ENCODE measurements at places on chromosomes 2 and 18.

- DNase-seq: no peak
Observed at GRCh38 chr2:197245829-197246804, 64.5 kb downstream of the ANKRD44 start.

DNA sequence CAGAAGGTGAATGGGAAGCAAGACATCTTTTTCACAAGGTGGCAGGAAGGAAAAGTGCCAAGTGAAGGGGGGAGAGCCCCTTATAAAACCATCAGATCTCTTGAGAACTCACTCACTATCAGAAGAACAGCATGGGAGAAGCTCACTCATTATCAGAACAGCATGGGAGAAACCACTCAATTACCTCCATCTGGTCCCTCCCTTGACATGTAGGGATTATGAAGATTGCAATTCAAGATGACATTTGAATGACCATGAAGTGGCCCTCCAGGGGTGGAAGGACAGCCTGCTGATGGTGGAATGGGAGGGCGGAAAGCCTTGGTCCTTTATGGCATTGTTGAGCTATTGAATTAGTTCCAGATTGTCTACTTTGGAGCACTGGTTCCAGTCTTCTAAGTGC is 413.0 kb upstream of the MEX3C start:
- DNase-seq: peak; percentile 98

GRCh38 chr18:56890632-56891031 is 239.5 kb downstream of the WDR7 start:
- DNase-seq: no peak

DNA sequence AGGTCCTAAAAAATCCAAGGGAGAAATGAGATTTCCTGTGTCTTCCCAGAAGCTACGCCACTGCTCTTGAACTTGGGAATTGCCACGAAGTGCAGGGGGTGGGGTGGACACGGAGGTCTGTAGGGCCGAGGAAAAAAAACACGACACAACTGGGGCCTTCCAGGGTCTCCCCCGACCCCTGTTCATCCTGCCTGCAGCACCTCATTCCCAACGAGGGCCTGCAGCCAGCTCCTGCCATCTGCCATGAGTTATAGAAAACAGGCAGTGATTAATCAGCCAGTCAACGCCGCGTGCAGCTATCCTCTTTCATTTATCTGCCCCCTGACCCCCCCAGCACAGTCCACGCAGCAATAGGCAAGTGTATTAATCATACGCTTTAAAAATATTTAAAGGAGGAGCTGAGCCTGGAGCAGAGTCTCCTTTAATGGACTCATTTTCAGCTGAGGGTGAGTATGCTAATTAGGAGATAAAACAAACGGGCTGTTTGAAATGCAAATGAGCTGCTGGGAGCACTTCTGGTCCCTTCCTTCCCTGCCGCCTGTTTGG is 209.9 kb downstream of the TFCP2L1 start:
- DNase-seq: peak; percentile 90

DNA sequence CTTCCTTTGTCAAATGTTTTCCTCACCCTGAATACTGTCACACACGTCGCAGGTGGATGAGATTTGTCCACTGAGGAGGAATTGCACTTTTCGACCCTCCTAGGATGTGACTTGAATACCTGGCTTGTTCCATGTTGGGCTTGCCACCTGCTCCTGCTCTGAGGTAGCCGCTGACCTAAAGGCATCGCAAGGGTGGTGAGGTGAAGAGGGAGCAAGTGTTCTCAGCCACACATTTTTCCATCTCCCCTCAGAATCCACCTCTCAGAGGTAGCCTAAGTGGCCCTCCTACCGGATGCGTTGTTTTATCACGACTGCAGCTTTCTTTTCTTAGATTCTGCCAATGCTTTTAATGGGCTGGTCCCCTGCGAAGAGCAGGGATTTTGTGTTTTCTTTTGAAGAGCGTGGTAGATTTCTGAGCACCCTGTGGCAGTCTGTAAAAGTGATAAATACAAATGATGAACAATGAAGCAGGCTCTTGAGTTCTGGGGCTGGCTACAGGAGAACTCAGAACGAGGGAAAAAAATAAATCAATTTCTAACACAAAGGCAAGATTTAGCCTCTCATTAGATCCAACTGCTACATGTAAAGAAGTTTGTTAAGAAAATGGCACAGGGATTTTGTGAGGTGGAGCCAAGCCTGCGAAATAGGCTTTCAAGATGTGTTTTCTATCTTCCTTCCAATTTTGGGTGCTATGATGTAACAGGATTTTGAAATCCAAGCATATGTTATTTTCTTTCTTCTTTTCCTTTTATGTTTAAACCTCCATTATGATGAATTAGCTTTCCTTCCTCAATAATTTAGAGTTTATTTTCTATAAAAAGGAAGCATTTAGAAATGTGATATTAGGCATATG is 386.7 kb downstream of the TGIF1 start:
- no peak for DNase-seq

DNA sequence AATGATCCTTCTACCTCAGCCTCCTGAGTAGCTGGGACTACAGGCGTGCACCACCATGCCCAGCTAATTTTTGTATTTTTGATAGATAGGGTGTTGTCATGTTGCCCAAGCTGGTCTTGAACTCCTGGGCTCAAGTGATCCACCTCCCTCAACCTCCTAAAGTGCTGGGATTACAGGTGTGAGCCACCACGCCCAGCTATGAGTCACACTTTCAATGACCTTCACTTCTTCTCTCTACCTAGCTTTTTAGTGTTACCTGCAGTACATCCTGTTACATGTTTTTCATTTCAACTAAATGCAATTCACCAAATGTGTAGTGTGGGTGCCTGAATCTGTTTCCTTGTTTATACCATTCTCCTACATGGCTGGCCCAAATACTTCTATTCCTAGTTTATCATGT is 64.0 kb downstream of the SLC39A10 start:
- DNase-seq: no peak

- DNase-seq: no peak
Observed at GRCh38 chr2:168684921-168685599, 117.4 kb upstream of the NOSTRIN start.

DNA sequence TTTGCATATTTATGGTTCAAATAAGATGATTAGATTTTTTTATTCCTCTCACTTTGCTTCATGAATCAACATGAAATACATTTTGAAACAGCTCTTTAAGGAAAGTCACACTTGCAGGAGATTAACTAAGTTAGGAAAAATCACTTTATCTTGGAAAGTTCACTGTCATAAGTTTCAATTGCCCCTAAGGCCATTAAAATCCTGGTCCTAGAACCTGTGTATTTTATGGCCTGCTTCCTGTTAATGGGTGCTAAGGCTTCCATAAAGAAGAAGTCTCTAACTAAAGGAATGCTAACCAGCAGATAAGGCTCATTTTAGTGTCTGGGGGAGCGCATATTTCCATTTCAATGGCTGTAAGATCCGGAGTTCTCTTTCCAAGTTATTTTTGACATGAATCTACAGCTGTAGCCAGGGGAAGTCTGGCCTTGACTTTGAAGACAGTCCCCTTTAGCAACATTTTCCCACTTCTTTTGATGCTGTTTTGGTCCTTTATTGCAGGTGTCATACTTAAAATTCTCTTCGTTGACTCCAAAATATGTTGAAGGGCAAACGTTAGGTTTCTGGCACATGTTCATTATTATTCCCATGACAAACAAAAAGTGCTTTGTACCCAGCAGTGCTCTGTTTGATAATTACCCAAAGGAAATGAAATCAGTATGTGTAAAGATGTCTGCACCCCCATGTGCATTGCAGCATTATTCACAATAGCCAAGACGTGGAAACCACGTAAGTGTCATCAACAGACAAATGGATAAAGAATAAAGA is 34.4 kb upstream of the SH3BP4 start:
- DNase-seq: no peak

DNA sequence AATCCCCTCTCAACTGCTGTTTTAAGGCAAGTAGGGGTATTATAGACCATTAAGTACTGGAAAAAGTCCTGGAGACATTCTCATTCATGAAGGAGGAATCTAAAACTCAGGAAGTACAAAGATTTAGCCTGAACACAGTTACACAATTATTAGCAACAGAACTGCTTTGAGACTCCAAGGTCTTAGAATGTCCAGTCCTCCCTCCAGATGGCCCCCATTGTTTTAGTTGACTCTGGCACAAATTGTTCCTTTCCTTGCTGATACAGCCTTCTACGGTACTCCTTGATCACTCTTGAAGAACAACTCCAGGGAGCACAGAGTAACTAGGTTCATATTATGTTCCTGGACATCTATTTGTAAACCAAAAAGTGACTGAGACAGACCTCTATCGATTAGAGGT is 210.1 kb upstream of the RND3 start:
- no peak for DNase-seq

GRCh38 chr2:32756074-32756727 is 128.4 kb downstream of the TTC27 start:
- no peak for DNase-seq
